NCI-H524 treated with DMSO at 0.1 percent for 48 hours (cell line): ENCODE measurements at places on chromosomes 2 and 18.

DNA sequence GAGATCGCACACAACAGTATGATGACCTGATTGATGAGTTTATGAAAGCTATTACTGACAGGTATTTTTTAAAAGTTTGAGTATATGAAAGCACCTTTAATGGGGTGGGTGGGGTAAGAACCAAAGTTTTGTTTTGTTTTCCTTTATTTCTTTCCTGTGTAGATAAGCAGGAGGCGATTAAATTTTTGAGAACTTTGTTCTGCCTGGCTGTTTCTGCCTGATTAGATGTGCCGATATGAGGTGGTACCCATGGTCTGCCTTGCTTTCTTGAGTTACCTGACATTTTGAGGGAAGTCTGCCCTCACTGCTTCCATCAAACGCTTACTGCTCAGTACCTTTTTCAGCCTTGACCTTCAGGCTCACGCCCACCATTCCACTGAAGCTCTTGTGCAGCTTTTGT, 39.2 kb downstream of the ME2 start:
- no peak for DNase-seq

DNA sequence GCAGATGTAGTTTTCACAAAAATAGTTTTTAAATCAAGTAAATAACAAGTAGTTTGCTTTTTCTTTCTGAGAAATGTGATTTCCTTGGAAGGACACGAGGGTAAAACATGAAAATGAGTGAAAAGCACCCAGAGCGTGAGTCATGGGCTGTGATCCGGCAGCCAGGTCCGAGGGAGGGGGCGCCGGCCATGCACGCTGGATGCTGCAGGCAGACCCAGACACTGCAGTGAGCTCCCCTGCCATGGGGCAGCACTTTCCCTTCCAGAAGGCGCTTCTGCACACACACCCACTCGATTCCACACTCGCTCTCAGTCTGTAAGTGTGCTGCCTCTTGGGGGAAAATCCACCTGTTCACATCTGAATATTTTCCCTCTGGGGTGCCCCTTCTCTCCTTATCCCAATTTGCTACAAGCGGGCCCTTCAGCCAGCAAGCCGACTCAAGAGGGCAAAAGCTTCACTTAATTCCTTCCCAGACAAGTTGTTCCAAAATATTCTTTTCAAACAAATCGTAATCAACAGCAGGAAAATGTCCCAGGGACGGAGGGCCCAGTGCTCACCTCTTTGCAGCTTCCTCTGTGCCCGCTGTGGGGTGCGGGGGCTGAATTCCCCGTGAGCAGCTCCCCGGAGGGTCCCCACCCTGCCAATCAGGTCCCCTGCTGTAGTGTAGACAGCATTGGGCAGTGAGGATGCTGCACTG, 87.0 kb upstream of the ID2 start:
- no peak for DNase-seq

- DNase-seq = no peak
Measured at GRCh38 chr2:197919487-197919886, 115.1 kb downstream of the PLCL1 start.

- DNase-seq = no peak
Measured at GRCh38 chr2:238499731-238500580, 73.2 kb downstream of the ASB1 start.

GRCh38 chr2:8002765-8003393, 679.0 kb upstream of the ID2 start:
- DNase-seq = no peak

DNA sequence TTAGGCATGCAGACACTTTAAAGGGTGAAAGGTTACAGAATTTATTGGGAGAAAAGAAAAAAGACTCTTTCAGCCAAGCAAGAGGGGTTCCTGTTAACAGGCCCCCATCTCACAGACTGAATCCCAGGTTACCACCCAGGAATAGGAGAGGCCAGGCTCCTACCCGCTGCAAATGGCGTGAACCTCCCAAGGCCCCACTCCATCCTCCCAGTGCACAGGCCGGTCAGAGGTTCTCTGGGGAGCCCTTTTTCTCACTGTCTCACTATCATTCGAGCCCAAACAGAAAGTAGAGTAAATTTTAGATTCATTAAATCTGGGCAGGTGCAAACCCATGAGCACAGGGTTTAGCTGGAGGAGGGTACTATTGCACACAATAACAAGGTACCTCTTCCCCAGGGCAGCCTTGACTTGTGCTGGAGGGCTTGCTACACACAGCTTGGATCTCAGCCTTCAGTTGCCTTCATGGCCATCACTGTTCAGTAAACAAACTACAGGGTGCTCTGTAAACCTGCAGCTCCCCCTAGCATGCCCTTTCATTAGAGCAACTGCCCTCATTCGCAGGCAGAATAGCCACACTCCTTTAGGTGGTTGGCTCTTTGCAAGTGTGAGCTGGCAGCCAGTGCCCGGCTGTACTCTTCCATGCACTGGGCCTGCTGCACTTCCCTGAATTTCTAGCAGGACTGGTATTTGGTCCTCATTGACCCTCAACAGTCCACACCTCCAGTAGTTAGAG, 7.3 kb upstream of the PLEK start:
- DNase-seq = peak; percentile 25

DNA sequence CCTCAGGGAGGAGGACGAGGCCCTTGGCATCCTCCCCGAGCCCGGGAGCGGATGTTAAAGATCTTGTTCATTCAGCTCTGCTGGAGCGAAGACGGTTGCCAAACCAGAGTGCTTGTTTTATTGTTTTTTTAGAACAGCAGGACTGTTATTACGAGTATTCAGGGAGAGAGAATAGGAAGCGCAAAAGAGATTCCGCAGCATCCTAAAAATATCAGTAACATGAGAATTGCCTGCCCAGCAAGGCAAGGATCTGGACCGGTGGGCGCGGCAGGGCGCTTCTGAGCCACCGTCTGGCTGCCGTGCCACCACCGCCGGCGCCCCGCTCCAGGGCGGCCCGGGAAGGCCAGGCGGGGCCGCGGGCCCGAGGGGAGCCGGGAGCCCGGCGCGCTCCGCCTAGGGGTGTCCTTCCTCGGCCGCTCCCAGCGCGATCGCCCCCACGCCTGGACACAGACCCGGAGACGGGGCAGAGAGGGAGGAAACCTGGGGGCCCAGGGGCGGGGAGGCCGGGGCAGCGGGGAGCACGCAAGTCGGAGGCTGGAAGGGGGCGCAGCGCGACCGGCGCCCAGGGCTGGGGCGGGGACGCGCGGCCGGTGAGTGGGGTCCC, 843 bp downstream of the CYS1 start:
- no peak for DNase-seq

GRCh38 chr2:153476816-153477635, 1.5 kb downstream of the RPRM start:
- DNase-seq = no peak

DNA sequence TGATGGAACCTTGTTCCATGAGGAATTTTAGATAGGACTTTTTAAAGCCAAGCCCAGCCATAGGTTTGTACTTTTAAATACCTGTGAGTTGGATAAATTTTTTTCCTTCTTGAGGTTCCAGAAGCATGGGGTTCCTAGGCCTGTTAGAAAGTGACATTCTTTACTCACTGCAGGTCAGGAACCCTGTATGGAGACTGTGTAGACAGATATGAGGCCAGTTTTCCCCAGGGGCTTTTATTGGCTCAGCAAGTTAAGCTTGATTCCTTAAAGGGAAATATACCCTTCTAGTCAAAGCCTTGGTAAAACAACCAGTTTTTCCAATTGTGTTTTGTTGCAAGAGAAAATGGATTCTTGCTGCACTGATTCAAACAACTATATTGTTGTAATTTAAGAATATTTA, 38.4 kb upstream of the GMCL1 start:
- DNase-seq = no peak

DNA sequence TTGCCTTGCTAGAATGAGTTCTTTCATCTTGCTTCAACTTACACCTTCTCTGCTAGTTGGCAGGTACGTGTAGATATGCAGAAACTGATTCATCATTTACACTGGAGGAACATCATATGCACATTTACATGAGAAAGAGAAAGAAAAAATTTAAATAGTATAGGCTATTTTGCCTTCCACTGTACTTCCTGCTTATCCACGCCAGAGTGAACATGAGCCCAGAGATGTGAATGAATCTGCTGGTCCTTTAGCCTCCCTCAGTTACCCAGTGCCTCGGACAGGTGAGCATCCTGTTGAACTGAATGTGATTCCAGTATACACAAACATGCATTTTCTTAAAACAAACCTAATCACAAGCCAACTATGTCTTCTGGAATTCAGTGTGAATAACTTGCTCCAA, 83.6 kb downstream of the SESTD1 start:
- DNase-seq = no peak

DNA sequence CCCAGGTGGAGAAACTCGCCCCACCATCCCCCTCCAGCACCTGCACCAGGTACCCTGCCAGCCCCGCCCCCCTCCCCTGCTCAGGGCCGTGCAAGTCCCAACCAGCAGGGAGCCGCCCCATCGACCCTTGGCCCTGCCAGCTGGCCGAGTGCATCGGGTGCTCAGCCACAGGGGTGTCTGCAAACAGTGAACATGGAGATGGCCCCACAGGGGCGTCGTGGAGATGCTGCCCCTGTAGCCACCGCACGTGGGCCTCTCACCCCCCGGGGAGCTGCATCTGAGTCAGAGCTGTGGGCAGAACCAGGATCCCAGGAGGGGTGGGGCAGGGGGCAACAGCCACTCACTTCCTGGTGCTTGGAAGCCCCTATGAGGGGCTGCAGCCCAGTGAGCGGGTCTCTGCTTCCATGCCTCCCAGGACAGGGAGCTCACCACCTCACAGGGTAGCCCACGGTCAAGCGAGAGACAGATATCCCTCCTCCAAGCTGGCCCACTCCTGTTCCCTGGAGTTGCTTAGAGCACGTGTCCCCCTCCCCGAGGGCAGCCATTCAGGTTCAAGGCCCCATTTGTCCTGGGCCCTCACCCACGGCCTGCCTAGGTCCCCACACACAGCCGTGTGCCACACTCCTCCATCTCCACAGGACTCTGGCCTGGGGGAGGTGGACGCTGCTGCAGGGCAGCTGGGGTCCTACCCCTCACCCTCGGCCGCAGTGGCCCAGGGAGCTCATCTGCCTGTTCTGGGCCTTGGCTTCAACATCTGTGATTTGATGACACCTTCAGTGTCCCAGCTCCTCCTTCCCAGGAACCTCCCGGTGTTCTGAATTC, 1.1 kb upstream of the MAB21L4 start:
- no peak for DNase-seq

DNA sequence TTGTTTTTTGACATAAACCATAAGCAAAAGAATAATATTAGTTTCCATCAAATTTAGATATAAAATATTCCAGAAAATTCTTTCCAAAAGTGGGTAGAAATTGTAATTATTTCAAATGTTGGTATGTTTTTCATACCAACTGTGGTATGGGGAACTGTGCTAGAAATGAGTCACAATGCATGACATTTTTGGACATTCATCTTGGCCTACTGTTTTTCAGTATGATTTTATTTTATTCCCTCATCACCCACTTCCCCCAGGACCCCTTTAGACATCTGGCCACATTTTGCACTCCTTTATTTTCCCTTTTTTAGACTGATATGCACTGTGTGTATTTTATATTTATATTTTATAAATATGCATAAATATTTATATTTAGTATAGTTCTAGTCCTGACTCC, 97.1 kb downstream of the DPP4 start:
- no peak for DNase-seq

DNA sequence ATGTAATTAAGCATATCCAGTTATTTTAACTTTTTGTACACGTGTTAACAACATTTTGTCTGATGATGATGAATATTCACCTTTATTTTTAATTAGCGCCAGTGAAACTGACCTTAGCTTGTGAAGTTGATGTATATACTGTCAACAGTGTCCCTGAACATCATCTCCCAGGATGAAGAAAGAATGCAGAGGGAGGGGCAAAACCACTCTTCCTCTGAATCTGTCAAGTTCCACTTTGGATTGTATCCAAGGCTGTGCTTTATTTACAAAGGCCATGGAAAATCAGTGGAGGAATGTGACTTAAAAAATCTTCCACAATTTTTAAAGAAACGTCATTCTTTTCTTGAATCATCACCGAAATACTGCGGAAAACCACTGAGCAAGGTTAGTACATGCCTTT, 4.5 kb upstream of the RMDN2 start:
- DNase-seq = no peak

DNA sequence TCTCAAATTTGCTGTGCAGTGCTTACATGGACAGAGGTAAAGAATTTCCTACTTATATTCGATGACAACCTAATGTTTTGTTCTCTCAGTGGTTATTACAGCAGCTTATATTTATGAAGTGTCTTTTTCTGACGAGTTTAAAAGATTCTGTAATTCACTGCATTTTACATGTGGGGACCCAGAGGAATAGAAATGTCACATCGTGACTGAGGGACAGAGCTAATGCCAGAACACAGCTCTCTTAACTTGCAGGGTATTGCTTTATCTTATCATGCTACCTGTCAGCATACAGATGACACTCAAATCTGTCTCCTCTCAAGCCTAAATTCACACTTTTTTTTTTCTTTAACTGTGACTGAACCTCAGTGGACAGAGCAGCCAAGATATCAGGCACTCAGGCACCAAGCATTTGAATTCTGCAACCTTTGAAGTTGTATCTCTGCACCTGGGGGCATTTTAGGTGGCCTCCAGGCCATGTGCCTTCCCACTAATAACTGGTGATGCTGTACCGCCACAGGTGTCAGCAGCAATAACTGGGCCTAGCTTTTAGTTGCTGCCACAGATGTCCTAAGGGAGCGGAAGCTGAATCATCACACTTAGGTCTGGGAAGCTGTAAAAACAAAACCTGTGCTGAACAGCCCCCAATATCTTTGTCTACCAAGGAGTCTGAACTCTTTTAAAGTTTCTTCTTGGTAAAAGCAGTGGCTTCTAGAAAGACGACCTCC, 315.8 kb upstream of the NRP2 start:
- no peak for DNase-seq

GRCh38 chr2:234048049-234048448, 2.5 kb upstream of the SPP2 start:
- no peak for DNase-seq

GRCh38 chr2:20423847-20424246, 23.0 kb upstream of the RHOB start:
- DNase-seq = no peak

DNA sequence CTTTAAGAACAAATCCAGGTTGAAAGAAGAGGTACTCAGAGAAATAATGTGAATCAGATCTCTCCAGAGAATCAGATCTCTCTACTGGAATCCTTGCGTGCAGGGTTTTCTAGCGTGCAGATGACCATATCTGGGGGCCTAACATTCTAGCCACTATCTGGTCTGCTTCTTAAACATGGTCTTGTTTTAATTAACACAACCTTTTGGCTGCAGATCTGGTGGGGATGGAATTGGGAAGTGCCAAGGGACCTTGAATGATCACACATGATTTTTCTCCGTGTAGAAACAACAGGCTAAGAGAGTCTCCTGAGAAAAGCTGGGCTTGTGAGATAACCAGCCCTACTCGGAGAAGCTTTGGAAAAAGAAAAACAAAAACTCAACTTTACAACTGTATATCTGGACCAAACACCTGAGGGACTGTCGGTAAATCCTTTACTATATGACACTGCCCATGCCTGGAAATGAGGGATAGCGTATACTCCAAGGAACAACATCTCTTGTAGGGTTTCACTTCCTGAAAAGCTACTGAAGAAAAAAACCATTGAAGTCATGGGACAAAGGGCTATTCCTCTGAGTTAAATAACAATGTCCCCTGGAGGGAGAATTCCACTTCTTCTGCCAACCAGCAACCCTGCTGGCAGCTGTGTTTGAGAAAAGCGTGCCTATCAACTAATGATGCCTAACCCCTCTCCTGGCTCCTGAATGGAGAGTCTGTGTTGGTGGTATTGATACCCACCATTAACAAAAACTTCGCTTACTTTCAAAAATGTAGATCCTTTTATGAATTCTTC, 171.0 kb upstream of the REV1 start:
- DNase-seq = no peak

GRCh38 chr18:68742206-68742605, 27.3 kb upstream of the TMX3 start:
- no peak for DNase-seq

- DNase-seq = no peak
Measured at GRCh38 chr2:234793212-234793785, 158.5 kb upstream of the SH3BP4 start.

GRCh38 chr18:23893653-23894052, 120.9 kb upstream of the TTC39C start:
- DNase-seq = no peak
